ENCODE measurements at places on chromosomes 5 and 9.

DNA sequence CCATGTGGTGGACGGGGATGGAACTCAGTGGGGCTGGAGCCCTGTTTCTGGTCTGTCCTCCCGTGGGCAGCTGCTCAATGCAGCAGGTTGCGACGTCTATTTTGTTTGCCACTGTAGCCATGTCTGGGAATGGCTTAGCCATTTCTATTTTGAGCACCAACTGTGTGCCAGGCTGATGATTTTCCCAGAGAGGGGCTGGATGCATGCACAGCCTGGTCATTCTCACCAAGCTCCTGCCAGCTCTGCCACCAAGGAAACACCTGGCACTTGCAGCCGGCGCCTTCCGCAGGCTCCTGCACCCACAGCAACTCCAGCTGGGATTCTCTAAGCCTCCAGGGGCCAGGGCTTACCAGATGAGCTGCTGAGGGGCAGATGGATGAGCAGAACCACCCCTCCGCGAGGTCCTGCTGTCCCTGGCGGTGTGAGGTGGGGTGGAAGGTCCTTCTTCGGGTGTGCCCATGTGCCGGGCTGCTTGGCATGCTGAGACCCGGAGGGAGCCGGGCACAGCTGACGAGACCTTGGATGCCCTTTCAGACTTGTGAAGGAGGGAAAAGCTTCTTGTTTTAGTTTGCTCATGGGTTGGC lies 151.2 kb downstream of the RXRA start:
- DNase-seq = no peak

- DNase-seq = no peak
Measured at GRCh38 chr5:151739939-151740335, 18.5 kb downstream of the ATOX1 start.

DNA sequence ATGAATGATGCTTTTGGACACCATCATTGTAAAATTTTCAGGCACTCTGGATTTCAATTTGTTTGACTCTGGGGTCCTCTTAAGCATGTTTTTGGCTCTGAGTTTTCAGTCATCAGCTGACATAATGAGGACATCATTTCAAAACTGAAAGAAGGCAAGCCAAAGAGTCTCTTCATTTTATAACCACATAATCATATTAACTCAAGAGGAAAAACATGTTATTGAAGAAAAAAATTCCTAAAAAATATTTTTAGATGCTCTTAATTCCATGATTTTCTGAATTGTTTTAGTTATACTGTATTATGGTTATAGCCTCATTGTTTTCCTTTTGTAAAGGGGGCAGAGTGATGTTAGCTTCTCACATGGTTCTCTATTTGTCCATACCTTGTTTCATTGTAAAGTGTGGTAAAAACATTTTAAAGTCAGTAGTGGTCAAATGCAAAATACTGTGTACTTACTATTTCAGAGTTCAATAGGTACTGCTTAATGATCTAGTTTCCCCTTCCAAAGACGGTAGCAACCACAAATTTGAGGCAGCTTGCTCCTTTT lies 472.1 kb downstream of the DMRT2 start:
- DNase-seq = peak; percentile 12

- DNase-seq = no peak
Measured at GRCh38 chr9:129823542-129823934, 398 bp downstream of the TOR1A start.

- no peak for DNase-seq
Measured at GRCh38 chr5:35561396-35561795, 56.3 kb upstream of the SPEF2 start.

DNA sequence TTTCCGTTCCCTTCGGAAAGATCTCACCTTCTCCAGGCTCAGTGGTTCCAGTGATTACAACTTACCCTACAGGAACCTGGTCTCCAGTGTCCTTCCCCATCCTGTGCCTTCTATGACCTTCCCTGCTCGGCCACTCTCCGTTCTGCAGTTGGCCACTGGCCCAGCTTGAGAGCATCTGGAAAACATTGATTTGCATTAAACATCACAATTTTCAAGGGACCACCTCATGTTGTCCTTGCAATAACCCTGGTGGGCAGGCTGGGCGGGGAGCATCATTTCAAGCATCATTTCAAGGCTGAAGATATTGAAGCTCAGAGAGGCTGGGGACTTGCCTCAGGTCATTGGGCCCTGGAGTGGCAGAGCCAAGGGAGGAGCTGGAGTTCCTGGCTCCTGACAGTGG lies 177.4 kb downstream of the SEC61B start:
- DNase-seq = no peak

- DNase-seq = no peak
Measured at GRCh38 chr5:170159101-170159698, 53.5 kb downstream of the FOXI1 start.

GRCh38 chr5:15691521-15691920 lies 191.5 kb downstream of the FBXL7 start:
- DNase-seq = no peak

GRCh38 chr9:126983767-126984166 lies 69.2 kb downstream of the RALGPS1 start:
- DNase-seq = no peak

All from GM13976 (cell line).